Aorta (tissue), 5 donors: ENCODE measurements at places on chromosomes 1 and 21. TPM values are rescaled to one million over a fixed set of nuclear protein-coding genes. Genes with fewer than 3 reads are reported as not detected.

The SMAP2 gene
- total RNA-seq = 42.2 TPM

The TMEM51 gene
- total RNA-seq = 5.1 TPM

The PLPPR5 gene
- total RNA-seq = not detected

DNA sequence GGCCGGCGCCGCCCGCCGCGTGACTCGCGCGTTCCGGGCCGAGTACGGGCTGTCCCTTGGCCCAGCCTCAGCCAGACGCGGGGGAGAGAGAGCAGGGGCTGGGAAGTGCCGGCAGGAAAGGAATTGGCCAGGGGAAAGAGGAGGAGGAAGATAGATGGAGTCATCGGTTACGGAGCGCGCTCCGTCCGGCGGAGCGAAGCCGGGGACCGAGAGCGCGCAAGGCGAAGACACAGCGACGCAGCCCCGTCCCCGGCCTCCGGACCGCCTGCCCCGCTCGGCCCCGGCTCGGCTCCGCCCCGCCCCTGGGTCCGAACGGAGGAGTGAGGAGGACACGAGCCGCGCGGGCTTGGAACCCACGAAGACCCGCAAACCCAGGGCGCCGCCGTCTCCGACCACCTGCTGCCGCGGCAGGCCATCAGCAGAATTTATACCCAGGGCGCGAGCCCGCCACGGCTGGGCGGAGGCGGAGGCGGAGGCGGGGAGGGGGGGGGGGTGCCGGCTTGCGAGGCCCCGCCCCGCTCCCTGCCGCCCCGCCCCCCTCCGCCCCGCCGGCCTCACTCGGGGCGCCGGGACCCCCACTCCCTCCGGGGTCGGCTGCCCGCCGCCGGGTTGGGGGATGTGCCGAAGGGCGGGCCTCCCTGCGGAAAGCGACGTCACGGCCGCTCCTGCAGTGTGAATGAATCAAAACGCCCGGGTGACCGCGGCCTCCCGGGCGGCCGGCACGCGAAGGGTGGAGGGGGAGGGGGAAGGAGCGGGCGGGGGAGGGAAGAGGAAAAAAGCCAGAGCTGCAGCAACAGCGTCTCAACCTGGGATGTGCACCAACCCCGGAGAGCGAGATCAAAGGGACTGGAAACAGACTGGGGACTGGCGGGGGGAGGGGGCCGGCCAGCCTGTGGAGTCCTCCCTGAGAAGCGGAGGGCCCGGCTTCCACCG lies at the start of gene LHX4:
TSS of gene LHX4 (plus strand) at position 782 of the 933 bp plus-strand sequence. CDS start 266 bp downstream, outside the sequence.
- DNase-seq = peak; percentile 79

DNA sequence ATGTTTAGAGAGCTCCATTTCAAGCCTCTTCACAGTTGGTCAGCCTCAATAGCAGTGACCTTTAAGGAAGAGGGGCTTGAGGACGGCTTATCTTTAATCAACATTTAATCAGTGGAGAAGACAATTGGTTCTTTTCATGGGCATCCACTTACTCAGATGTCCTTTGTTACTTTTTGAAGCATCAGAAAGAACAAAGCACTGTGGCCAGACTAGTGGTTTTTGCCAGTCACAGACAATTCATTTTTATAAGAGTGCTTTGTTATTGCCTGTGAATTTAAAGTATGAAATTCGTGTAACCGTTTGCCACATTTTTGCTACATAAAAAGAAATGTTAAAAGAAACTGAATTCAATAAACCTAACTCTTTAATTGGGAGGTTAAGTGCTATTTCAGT lies 222.8 kb downstream of the TPR start:
- no peak for DNase-seq

- no peak for DNase-seq
Observed at GRCh38 chr1:15038232-15039016, 115.1 kb upstream of the TMEM51 start.

DNA sequence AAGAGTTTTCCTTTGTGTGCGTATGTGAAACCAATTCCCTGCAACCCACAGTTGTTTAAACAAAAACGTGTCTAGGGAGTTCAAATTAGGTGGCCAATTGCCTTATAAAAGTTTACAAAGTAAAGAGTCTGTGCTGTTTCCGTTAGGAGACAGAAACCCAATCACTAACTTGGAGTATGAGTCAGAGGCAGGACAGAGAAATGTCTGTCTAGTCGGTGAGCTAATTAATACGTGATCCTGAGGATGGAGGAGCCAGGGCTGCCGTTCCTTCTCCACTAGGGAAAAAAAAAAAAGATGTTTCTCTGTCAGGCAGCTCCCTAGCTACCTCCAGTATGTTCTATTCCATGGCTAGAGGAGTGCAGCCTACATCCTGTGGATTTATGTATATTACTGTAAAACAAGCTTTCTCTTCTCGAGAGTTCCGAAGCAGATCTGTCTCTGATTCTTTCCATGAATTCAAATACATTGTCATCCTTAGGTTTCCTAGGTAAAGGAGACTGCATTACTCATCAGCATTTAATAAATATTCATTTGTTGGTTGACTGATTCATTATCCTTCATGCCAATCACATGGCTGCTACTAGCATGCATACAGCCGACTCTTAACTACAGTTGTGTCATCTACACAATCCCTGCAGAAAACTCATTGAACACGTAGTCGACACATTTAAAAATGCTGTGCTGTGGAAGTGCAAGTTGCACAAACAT lies 430.6 kb downstream of the KIF26B start:
- DNase-seq = no peak

DNA sequence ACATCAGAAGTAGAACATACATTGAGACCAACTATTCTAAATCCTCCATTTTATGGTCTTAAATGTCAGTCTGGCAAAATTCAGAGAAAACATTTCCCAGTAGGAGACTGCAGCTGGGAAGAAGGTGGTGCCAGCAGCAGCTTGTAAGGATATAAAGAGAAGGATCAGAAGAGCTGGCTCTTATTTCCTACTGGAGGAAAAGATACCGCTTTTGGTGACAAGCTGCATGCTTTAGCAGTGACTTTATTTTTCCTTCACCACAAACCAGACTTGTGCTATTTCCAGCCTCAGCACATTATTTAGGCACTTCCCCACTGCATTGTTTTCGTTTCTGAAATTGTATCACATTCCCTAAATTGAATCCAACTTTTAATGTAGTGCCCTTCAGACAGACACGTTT lies 28.4 kb downstream of the RNF11 start:
- no peak for DNase-seq

GRCh38 chr21:45529785-45530422 lies 12.3 kb downstream of the SLC19A1 start:
- DNase-seq = peak; percentile 21

- DNase-seq = no peak
Observed at GRCh38 chr1:161721738-161722343, 497 bp downstream of the FCRLB start.
